ENCODE measurements at places on chromosomes 7 and 10.

DNA sequence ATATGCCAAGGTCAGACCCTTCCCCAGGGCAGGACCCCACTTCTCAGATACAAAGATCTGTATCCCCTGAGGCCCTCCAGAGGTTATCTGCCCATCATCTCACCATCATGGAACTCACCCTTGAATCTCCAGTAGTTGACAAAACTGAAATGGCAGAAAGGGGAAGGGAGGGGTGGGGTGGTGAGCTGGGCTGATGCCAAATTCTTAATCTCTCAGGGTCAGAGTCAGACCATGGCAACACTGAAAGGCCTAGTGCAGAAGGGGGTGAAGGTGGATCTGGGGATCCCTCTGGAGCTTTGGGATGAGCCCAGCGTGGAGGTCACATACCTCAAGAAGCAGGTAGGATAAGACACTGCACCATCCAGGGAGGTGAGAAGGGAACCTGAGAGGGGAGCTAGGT, 3.1 kb downstream of the CNPY4 start:
- peaks cover 40% of the 10 kb centered on the region for H3K4me1 ChIP-seq
- no peak overlapping the region for H3K27ac ChIP-seq
- DNase-seq, result no peak

DNA sequence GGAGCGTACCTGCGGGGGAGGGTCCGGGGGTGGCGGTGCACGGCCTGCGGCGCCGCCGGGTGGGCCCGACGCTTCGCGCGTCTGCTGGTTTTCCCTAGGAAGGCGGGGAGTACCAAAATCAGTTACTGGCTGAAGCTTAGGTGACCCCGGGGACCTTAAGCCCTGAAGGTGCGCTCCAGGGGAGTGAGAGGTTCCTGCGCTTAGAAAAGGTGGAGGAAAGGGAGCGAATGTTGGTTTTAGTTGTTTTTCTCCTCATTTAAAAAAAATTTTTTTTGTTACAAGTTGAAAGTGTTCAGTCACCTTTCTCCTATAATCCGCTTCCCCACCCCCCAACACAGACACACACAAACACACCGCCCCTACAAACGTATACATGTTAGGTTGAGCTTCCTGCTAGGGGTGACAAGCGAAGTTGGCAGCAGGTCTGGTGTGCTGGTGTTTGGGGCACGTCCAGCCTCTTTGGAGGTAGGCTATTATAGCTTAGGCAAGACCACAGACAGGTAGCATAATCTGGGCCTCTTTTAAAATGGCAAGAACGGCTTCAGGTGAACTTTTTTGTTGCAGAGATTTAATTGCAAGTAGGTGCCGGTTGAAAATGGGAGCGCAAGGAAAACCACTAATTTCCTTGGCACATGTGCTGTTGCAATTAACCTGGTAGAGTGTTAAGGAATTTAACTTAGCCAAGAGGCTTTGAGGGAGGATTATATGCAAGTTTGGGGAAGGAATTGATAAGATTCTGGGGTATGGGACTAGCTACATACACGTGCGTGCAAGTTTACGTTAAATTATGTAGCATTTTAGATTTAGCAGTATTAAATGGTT, 945 bp downstream of the ADD3 start:
- no peak for DNase-seq
- H3K27ac ChIP-seq, result peak overlapping the region; percentile 98
- no peaks in the 10 kb centered on the region for H3K27me3 ChIP-seq
- no peaks in the 10 kb centered on the region for H3K36me3 ChIP-seq
- peaks cover 32% of the 10 kb centered on the region for H3K4me1 ChIP-seq
- peak overlapping the region; percentile 91 for H3K4me3 ChIP-seq

DNA sequence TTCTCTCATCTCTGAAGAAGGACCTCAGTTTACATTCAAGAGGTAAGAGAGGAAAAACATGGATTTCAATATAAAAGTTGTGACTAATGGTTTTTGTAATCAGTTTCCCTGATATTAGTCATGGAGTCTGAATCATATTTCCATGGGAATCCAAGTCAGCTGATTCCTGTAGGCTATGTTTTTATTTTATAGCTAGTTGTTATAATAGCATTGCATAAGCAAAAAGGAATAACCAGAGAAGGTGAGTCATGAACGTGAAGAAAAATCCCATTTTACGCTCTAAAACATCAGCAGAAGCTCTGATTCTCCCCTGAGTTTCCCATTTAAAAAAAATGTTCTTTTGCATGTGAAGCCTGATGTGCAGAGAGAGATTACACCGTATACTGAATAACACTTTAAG, 299.3 kb downstream of the SFMBT2 start:
- DNase-seq, result no peak
- no peak overlapping the region for H3K27ac ChIP-seq
- H3K27me3 ChIP-seq, result no peaks in the 10 kb centered on the region
- H3K36me3 ChIP-seq, result no peaks in the 10 kb centered on the region

DNA sequence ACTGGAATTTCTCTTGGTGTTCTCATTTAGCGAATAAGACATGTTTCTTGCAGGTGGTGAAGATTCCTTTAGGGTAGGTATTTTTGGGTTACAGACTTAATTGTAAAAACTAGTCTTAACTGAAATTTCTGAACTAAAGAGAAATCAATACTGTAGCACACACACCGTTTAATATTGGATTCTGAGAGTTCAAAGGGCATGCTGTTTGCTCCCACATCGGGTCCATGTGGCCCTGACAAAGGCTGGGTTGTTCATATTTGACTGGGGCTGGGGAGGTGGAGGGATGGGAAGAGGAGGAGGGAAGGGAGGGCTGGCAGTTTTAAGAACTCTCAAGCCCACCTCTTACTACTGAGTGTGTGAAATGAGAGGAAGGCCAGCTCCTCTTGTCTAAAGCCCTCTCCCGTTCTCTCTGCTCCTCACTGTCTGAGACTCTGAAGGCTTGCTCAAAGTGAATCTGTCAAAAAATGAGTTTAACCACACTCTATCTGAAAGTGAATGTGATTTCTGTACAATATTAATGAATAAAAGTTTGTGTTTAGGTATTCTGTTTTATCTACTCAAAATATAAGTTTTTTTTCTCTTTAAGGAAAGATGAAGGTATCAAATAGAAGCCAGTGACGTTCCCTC, 40.0 kb upstream of the RHEB start:
- no peak overlapping the region for H3K27ac ChIP-seq
- H3K36me3 ChIP-seq, result peaks cover 92% of the 10 kb centered on the region
- no peaks in the 10 kb centered on the region for H3K27me3 ChIP-seq
- DNase-seq, result no peak
- H3K4me1 ChIP-seq, result peaks cover 4% of the 10 kb centered on the region

GRCh38 chr10:58823983-58824382, 311.3 kb downstream of the BICC1 start:
- H3K27ac ChIP-seq, result no peak overlapping the region
- DNase-seq, result no peak
- H3K36me3 ChIP-seq, result no peaks in the 10 kb centered on the region
- no peaks in the 10 kb centered on the region for H3K27me3 ChIP-seq

DNA sequence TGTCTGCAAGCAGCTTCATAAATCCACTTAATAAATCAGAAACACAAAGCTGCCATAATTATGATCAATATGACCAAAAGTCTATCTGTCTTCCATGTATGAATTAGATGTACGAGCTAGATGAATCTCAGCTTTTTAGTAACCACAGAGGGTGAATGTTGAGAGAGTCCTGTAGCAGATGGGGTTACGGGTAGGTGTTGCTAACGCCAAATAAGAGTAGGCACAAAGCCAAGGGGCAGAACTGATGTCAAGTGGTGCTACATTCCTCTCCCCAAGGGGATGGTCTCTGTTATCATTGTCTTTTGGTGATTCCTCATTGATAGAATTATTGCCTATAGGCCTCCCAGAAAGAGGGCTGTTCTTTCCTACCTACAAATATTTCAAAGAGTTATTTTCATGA, 257.8 kb downstream of the PCLO start:
- no peaks in the 10 kb centered on the region for H3K4me1 ChIP-seq
- no peaks in the 10 kb centered on the region for H3K27me3 ChIP-seq
- no peaks in the 10 kb centered on the region for H3K36me3 ChIP-seq
- no peak overlapping the region for H3K4me3 ChIP-seq
- no peak overlapping the region for H3K27ac ChIP-seq

GRCh38 chr10:132448248-132448731, 51.3 kb downstream of the PWWP2B start:
- H3K4me1 ChIP-seq, result peaks cover 31% of the 10 kb centered on the region
- H3K27ac ChIP-seq, result peak overlapping the region; percentile 50
- no peak overlapping the region for H3K4me3 ChIP-seq
- no peaks in the 10 kb centered on the region for H3K27me3 ChIP-seq

DNA sequence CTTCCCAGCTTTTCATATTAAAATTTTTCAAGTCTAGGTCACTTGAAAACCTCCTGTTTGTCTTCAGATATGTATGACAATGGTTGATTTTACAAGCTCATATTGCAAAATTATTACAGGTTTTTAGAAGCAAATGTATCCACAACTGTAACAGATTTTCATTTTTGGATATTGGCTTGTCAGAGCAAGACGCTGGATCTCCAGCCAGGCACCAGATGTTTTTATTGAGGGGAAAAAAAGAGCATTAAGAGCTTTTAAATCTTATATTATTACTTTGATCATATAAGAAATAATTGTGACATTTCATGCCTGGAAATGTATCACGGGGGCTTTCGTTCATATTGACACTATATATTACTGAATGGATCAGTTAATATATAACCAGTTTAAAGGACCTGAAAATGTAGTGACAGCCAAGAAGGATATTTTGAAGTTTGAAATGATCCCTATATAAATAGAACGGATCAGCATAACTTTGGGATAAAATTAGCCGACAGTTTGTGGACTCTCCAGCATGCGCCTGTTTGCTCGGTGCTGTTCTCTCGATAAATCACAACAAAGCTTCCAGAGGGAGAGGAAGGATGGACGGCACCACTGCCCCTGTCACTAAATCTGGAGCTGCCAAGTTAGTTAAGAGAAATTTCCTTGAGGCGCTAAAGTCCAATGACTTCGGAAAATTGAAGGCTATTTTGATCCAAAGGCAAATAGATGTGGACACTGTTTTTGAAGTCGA, at the start of gene ASB4:
Gene ASB4 (plus strand): TSS at position 553 of the 733 bp plus-strand sequence. CDS start 29 bp downstream, at position 582.
- no peaks in the 10 kb centered on the region for H3K4me1 ChIP-seq
- DNase-seq, result no peak
- no peaks in the 10 kb centered on the region for H3K27me3 ChIP-seq
- H3K27ac ChIP-seq, result no peak within 1 kb of the TSS

GRCh38 chr10:18238870-18239485, 98.8 kb downstream of the CACNB2 start:
- peaks cover 43% of the 10 kb centered on the region for H3K4me1 ChIP-seq
- DNase-seq, result no peak
- no peaks in the 10 kb centered on the region for H3K36me3 ChIP-seq
- no peaks in the 10 kb centered on the region for H3K27me3 ChIP-seq

DNA sequence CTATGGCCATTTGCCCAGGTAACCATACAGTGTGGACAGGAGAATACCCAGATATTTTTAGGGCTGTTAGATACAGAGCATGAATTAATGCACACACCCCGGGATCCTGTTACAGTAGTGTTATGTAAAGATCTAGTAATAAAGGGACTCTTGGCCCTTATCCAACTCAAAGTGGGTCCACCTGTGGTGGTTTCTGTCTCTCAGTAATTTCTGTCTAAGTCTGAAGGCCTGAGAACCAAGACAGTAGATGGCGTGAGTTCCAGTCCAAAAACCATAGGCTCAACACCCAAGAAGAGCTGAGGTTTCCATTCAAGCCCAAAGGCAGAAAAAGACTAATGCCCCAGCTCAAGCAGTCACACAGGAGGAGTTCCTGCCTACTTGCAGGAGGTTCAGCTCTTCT, 277.7 kb downstream of the ZEB1 start:
- no peaks in the 10 kb centered on the region for H3K27me3 ChIP-seq
- H3K4me1 ChIP-seq, result no peaks in the 10 kb centered on the region
- H3K36me3 ChIP-seq, result no peaks in the 10 kb centered on the region

DNA sequence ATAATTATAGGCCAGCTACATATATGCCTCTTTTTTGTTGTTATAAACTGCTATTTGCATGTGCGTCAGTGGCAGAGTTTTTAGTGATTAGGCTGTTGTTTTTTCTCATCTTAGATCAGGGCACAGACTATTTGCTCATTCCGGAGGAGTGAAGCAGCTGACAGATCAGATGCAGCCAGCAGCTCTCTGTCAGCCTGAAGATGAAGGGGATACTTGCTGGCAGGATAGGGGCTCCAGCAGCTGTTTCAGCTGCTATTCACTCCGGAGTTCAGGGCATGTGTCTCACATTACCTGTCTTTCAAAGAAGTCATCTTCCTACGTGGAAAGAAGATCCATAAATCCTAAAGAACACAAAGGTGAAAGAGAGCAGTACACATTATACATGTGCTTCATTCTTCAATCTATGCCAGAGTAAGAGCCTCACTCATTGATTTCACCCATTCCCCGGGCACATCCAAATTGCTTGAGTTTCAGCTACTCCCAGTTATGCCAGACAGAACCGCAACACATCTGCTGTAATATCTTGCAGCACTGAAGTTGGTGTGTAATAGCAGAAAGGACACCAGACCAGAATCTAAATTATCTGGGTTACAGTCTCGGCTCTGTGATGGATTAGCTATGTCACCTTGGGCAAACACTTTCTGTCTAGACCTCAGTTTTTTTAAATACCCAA, 182.8 kb upstream of the CHRM2 start:
- no peak overlapping the region for H3K4me3 ChIP-seq
- H3K27ac ChIP-seq, result no peak overlapping the region

DNA sequence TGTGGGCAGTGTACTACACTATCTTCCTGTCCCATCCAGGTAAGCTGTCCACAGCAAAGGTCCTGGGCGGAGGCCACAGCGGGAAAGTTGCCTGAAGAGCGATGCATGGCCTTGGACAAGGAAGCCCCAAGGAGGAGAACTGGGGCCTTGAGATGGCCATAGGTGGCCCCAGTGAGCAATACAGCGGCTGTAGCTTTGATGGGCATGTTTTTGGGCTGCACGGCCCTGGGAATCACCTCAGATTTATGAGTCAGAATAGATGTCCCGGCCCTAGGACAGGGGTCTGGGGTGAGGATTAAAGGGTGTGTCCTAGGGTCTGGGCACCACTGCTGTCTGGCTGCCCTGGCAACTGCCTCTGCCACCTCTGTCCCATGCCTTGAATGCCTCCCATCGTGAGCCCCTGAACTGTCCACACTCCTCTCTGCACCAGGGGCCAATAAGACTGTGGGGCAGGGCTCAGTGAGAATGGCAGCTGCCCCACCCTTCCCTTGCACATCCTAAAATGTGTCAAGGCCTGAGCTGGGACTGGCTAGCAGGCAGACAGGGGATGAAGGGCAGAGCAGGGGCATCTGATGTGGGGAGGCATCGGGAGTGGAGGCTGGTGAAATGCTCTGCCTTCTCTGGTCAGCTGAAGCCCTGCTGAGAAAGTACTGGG, 9.4 kb upstream of the IRF5 start:
- DNase-seq, result no peak
- H3K27me3 ChIP-seq, result no peaks in the 10 kb centered on the region
- H3K36me3 ChIP-seq, result no peaks in the 10 kb centered on the region
- H3K4me1 ChIP-seq, result no peaks in the 10 kb centered on the region
- H3K27ac ChIP-seq, result no peak overlapping the region

- no peaks in the 10 kb centered on the region for H3K4me1 ChIP-seq
- no peak overlapping the region for H3K4me3 ChIP-seq
- H3K36me3 ChIP-seq, result no peaks in the 10 kb centered on the region
- H3K27ac ChIP-seq, result no peak overlapping the region
- no peak for DNase-seq
These were observed 42.6 kb downstream of the HOXA1 start for GRCh38 chr7:27053153-27053552.
